T1000 (cell line): ENCODE measurements at places on chromosomes 1 and 21.

DNA sequence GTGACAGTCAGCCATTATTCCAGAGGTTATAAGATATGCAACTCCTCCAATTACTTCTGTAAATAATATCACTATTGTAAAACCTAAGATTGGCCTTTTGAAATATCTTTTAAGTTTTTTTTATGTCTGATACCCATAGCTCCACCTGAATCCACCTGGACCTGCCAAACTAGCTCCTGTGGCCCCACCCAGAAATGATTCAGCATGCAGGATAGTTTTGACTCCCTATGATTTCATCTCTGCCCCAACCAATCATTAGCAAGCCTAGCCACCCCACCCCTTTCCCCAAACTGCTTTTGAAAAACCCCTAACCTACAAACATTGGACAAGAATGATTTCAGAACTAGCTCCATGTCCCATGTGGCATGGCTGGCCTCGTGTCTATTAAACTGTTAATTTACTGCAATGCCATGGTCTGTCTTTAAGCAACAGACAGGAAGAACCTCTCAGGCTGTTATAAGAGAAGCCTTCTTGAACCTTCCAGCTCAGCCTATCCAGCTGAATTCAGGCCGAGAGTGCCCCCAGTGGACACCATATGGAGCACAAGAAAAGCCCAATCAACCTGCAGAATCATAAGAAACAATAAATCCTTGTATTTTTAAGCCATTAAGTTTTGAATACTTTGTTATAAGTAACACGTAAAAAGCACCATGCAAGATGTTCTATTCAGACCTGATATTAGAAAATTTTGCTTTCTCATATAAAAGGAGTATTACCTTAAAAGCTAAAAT lies 263.0 kb upstream of the ZRANB2 start:
- no peak for DNase-seq

GRCh38 chr21:34299168-34299539 lies 64.7 kb upstream of the KCNE2 start:
- DNase-seq = no peak

DNA sequence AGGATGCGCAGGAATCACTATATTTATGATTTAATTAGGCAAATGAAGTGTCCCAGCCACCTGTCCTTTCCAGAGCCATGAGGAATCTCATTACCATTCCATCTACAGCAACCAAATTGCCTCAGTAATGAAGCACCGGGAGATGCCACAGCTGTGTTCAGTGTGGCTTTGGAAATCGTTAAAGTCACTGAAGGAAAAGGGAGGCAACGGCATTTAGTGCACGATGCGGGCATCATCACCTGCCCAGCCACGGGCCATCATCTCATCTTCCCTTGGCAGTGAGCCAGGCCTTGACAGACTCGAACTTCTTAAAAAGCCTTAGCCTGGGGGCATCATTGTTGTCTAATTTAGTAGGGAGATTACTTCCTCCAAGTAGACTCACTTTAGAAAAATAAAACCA lies 67.8 kb downstream of the CNIH3 start:
- DNase-seq = no peak

DNA sequence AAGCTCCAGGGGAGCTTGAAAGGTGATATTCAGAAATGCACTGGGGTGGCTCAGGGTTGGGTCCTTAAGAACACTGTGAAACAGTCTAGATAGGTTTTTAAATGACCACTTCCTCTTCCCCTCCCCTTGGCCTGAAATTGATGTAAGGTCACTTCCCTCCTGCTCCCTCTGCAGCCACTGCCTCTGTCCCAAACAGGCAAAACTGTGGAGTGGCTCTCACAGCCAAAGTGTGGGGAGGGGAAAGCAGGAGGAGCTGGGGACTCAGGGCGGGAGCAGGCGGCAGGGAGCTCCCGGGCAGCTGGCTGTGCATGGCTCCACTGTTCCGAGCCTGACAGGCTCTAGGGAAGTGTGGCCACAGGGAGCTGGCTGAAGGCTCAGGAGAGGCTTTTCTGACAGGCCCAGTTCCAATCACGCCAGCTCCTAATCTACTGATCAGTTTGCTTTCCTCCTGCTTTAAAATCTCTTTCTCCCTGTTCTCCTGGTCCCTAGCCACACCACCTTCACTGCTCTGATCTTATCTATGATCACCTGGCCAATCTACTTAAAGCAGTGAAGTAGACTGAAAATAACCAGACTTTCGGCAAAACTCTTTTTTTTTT lies 5.1 kb upstream of the CSRP1 start:
- DNase-seq = no peak

DNA sequence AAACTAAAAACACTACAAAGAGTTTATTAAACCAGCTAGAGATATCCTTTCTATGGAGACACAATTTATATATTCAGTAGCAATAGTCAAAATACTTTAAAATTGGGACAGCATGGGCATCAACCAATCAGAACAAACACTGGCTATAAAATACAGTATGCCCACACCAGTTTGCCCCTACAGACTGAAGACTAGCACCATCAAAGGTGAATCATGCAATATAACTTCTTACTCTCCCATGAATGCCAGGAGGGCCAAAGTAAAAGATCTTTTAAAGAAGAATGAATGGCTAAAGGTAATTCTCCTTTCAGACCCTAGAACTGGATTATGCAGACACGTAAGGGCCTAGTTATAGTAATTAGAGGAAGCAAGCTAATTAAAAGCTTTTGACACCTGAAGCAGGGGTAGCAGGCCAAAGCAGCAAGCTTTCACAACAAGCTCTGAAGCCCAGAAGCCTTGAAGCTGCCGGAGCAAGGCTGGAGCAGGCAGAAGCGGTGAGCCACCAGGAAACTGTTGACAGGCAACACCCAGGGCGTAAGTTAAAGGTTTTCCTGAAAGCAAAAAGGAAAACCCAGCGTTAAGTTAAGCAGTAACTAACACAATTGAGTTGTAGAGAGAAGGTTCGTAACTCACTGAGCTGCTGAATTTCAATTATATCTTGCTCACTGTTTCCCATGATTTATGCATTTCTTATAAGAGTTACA lies 99.3 kb downstream of the CDC42BPA start:
- no peak for DNase-seq

DNA sequence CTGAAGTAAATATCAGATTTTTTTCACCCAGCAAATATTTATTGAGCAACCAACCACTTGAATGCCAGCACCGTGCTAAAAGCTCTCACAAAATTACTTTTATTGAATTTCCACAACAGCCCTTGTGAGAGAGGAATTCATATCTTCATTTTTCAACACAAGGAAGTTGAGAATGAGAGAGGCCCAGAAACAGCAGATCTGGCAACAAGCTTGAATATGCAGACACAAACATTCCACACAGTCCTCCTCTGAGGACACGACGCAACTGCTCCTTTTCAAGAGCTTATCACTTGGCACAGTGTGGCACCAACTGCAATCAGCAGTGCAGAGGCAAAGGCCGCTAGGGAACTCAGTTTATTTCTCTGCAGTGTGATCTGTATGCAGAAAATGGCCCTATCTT lies 32.2 kb upstream of the IFNAR2 start:
- no peak for DNase-seq

DNA sequence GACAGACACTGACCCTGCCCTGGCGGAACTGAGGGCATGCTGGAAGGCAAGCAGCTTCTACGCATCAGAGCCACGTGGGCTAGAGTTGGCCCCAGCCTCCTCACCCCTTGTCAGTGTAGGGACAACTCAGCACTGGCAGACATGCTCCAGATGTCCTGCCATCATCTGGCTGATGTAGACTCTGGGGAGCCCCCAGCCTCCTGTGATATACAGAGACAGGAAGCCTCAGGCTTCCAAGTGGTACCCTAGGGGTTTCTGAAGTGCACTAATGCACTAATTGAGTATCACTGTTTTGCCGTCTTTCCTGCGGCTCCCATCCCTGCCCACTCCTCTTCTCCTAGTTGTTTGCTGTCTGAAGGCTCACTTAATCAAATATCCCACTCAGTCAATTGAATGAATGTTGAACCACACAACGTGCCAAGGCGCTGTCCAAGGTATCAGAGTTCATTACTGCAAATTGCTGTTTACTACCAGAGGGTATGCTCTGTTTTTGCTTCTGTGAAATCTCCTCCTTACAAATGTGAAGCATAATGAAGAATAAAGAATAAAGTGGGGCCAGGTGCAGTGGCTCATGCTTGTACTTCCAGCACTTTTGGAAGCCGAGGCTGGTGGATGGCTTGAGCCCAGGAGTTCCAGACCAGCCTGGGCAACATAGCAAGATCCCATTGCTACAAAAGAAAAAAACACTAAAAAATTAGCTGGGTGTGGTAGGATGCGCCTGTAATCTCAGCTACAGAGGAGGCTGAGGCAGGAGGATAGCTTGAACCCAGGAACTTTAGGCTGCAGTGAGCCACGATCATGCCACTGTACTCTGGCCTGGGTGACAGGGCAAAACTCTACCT lies 76.4 kb upstream of the ZBTB18 start:
- DNase-seq = no peak

DNA sequence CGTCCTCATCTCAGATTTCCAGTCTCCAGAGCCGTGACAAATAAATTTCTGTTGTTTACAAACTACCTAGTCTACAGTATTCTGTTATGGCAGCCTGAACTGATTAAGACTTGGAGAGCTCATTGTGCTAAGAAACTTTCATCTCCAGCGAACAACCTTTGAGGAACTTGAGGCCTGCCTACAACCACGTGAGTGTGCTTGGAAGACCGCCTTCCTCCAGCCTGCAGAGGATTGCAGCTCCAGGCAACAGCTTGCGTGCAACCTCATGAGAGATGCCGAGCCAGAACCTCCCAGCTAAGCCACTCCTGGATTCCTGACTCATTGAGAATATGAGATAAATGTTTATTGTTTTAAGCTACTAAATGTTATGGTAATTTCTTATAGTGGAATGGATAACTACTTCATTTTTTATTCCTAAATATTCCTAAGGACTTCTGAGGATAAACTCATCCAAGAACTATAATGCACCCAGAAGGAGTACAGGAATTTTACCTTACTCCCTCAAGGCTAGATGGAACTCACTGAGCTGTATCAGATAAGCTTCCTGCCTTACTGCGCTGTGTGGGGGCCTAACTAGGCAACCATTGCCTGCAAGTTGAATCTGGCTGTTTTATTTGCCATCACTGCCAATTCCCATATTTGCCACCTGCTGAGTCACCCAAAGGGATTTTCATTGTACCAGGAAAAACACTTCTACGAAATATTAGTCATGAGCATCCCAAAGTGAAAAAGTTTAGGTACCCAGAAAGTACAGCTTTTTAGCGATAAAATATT lies 17.6 kb downstream of the FAM177B start:
- DNase-seq = peak; percentile 85

DNA sequence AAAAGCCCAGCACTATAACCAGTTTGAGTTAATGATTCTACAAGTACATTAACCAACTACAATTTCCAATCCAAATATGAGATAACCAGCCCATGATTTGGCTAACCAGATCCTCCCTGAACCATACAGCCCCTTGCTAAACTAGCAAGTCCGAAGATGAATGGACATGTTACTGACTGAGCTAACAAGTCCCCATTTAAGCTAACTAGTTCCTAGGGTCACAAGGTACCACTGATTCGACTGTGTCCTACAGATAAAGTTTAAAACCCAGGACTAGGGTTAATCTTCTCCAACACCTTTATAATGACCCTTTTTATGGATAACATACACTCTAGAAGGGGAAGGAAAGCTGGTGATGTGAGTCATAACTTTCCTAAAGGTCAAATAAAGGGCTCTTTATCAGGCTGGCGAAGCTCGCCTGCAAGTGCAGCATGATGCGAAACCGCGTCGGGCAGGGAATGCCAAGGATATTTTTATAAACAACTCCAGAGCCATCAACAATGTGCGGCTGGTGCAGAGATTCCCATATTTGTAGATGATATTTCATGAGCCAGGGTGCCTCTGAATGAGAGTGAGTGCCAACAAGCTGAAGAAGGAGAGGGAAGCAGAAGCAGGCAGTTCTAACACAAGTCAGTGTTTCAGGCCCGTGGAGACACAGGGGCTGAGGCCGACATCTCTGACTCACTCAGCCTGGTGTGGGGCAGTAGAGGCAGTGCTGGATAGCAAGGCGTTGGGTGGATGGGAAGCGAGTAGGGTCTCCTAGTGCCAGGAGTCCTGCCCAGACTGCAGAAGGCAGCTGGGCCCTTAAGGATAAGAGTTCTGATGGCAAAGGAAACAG lies 75.6 kb upstream of the ROR1 start:
- no peak for DNase-seq

DNA sequence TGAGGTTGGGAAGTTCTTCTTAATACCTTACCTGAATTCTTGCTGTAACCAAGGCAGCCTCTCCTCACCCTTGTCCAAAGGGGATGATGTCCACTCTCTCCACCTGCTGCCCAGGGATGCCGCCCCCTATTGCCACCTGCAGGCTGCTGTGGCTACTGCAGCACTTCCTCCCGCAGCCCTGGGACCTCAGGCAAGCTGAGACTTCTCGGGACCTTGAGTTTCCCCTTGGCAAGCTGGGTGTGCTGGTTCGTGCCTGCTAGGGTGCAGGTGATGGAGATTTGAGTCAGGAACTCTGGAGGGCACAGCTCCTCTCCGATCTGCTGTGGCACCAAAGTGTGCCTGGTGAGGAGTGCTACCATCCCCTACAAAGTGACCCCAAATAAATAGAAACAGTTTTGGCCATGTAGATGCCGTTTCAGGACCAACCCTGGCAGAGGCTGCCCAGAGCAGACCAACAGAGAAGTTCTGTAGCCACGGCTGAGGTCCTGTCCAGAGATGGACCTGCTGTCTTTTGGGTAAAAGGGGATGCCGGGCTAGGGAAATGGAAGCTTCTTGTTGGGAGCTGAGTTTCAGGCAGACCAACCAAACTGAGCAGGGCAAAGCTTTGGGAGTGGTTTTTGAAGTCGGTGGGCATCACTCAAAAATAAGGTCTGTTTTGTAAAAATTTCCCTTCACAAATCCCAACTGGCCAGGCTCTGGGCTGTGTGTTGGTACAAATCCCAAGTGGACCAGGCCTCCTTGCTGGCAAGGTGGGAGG lies 31.7 kb downstream of the RUNX3 start:
- no peak for DNase-seq

DNA sequence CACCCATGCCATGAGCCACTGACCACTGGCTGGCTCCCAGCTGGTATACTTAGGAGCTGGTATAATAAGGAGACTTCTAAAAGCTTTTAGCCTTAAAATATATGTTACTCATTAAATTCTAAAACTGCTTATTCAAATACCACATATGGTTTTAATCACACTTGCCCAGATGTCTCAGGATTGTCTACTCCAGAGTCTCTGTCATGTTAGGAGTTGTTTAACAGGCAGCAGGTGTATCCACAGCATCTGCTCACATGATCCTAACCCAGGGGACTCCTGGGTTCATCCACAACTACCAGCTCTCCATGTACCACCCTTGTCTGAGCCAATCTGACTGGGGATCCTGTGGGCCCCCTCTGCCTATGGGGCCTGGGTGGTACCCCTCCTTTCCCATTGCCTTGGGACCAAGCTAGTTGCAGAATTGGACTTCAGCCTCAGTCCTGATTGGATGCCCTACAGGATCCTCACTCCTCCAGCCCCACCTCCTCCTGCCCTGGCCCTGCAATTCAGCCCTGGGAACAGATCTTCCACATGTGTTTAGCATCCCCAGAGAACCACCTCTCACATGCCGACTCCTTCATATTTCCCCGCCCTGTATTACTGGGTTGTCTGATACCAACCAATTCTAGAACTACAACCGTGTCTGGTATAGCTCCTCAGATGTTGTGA lies 61.3 kb downstream of the BCAR3 start:
- DNase-seq = no peak

GRCh38 chr1:46413596-46413985 lies 19.5 kb downstream of the FAAH start:
- DNase-seq = no peak
